ENCODE measurements at places on chromosomes 16 and 17.

DNA sequence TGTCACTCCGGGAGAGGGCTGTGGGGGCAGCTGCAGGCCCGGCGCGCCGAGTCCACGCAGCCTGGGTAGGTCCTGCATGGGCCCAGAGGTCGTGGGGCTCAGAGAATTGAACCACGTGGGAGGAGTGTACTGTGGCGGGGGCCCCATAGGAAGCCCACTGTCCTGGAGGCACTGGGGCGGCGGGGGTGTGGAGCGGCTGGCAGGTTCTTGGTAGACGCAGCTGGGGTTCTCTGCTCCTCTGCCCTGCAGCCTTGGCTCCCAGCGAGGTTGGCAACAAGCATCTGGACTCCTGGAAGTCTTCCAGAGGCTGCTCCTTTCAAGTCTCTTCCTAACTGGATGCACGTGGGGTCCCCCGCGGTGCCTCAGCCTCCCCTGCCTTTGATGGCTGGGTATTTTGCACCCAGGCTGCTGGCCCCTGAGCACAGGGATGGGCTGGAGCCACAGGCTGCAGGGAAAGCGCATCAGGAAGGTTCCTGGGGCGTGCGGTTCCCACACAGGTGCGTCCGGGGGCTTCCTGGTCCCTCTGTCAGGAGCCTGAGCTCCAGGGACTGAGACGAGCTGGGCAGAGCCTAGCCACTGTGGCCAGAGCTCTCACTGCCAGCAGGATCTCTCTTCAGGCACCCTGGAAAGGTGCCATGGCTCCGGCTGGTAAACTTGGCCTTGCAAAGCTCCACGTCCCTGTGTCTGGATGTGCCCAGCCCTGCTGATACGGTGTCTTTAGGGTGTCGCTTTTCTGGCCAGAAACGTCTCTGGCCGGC lies 9.3 kb downstream of the KCTD5 start:
- no peak for DNase-seq

GRCh38 chr16:50888486-50889261 lies 146.8 kb downstream of the CYLD start:
- no peak for DNase-seq

DNA sequence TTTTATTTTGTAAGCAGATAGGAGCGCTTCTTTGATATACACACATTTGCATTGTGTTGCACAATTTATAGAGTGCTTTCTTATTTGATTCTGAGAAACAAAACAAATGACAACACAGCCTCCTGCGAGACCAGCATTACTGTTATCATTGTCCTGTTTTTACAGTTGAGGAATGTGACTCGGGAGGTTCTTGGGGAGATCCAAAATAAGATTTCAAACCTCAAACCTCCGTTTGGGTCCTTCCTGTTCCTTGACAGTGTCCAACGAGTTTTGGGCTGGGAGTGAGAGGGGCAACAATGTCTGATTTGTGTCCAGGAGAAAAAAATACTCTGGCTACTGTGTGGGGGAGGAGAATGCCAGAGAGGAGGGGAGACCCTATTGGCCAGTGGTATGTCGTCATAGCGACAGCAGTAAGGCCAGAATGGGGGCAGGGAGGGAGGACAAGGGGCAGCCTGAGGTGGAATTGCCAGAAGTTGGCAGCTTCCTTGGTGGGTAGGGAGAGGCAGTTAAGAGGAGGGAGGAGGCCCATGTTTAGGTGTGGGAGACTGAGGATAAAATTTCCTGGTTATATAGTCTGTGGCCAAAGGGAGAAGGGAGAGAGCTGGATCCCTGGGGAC lies 45.5 kb downstream of the TMEM132E start:
- no peak for DNase-seq

DNA sequence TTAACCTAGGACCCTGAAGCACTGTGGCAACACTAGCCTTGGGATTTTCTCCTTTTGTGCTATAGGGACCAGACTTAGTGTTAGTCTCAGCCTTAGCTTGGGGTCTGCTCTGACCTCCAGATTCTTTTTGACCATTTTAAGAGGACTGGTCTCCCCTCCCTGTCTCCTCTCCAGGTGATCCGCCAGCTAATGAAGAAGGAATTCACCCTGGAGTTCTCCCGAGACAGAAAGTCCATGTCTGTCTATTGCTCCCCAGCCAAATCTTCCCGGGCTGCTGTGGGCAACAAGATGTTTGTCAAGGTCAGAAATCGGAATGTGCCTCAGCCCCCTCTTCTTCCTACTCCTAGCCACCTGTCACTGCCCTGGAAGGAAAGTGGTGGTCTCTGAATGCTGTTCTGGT lies 19.5 kb downstream of the ATP2A1 start:
- no peak for DNase-seq

GRCh38 chr16:67676939-67677338 lies 10.3 kb downstream of the C16orf86 start:
- DNase-seq, result no peak

- DNase-seq, result peak; percentile 70
Measured at GRCh38 chr17:49694847-49695697, 12.7 kb downstream of the SLC35B1 start.

DNA sequence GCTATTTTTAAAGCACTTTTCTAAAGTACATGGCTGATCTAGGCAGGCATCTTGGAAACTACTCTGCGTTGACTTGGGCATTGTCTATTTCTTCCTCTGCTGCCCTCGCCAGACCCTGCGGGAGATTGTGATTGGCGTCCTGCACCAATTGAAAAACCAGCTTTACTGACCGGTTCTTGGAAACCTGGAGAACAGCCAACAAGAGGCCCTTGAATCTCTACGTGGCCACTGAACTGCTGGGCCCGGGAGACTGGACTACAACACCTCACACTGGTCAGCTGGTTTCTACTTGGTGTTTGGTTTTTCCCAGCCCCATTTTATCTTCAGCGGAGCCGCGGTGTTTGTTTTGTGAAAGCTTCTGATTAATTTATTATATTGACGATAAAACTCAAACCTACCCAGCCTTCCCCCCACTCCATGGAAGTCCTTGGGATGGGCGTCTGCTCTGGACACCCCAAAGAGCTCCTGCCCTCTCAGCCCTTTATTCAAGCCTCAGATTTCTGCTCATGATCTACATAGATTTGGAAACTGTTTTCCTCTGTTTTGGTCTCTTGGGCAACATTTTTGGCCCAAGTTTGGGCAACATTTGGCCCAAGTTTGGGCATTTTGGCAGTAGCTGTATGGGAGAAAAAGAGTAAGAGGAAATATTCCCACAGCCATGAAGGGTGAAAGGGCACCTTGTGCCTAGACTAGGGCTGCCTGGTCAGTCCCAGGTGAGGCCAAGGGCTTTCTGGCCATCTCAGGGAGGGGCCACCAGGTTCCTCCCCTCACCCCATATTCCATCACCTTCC lies 4.7 kb downstream of the MLX start:
- DNase-seq, result no peak

DNA sequence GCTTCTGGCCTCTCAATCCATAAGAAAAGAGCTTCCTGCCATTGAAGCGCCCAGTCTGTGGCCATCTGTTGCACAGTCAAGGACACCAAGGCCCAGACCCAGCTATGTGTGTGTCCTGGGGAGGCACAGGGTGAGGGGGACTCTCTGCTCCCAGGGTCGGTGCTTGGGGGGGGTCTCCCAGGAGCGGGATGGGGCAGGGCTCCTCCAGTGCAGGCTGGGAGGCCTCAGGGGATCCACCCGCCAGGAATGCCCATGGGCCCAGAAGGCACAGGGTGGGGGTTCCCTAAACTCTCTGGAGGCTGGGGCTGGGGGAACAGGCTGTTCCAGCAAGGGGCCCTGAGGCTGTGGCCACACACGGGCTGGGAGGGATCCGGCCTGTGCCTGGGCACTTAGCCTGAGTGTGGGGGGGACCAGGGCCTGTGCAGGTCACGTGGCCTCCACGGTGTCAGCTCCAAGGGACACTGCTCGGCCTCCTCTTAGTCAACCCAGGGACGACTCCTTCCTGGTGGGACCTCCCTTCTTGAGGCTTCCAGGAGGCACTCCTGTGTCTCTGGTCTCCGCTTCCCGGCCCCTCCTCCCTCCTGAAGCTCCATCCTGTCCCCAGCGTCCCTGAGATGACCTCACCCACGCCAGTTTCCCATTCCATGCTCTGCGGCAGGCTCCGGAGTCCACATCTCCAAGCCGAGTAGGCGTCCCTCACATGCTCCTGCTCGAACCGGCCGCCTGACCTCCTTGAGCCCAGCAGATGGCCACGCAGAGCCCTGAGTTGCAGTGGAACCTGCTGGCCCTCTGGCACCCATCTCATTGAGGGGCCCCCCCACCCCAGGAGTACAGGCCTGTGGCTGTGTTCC lies 23.1 kb upstream of the BAHCC1 start:
- no peak for DNase-seq

DNA sequence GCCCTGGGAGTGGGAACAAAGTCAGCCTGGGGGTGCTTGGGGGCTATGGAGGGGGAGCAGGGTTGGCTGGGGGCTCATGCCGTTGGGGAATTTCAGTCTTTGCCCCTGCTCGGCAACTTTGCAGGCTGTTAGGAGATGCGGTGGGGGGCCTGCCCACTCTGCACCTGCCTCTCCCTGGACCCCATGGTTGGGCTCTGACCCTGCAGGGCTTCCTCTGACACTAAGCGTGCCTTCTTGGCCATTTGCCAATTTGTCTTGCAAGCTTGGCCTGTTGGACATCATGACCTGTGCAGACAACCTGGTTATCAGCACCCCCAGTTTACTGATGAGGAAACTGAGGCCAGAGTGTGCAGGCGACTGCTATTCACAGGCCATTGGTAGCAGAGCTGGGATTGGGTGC lies 14.6 kb downstream of the ADCY7 start:
- DNase-seq, result no peak

GRCh38 chr17:32777436-32777835 lies 99.5 kb downstream of the MYO1D start:
- no peak for DNase-seq

GRCh38 chr16:68113059-68113761 lies 28.0 kb downstream of the NFATC3 start:
- DNase-seq, result no peak

DNA sequence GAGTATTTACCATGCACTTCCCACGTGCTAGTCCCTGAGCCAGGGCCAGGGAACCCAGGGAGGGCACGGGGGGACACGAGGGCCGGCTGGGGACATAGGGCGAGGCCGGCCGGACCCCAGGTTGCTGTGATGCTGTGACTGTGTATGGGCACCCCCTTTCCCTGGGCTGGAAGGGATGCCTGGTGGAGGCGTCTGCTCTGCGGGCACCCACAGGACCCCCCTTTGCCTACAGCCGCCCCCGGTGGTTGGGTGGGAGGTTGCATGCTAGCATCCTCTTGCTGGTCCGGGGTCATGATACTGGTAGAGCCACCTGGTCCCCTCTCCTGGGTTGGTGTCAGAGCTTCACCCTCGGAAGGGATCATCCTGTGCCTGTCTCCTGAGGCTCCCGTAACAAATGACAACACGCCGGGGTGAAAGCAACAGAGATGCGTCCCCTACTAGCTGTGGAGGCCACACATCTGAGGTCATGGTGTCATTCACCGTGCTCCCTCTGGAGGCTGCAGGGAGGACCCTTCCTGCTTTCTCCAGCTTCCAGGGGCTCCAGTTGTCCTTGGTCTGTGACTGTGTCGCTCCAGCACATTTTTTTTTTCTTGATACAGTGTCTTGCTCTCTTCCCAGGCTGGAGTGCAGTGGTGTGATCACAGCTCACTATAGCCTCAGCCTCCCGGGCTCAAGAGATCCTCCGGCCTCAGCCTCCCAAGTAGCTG lies 3.1 kb upstream of the CIAO3 start:
- no peak for DNase-seq

- no peak for DNase-seq
Measured at GRCh38 chr17:14019186-14019956, 49.9 kb upstream of the COX10 start.

GRCh38 chr16:67258161-67258835 lies 9.5 kb downstream of the SLC9A5 start:
- peak; percentile 11 for DNase-seq

DNA sequence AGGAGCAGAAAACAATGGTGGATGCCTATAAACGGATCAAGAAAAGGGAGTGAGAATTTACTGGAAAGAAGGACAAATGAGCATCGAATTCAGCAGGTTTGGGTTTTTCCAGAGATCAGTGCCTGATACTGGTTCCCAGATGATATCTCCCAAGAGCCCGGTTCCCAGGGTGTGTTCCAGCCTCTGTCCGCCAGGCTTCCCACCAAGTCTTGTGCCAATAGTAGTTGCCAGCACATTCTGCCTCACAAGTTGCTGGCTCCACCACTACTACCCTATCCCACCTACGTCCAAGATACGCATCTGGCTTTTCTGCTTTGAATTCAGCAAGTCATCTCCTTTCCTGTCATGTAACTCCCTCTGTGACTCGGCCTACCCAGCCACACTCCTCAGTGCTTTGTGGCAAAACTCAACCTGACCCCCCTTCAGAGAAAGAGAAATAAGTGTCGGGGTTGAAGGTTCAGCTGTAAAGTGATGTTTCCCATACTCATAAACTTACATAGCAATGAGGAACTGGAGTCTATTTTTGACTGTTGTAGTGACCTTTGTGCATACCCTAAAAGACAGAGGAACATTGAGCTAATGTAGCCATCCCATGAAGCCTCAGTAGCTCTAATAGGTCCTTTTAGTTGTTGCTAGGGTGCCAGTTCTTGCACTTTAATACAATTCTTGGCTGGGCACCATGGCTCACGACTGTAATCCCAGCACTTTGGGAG lies 277.0 kb downstream of the IRX3 start:
- no peak for DNase-seq

DNA sequence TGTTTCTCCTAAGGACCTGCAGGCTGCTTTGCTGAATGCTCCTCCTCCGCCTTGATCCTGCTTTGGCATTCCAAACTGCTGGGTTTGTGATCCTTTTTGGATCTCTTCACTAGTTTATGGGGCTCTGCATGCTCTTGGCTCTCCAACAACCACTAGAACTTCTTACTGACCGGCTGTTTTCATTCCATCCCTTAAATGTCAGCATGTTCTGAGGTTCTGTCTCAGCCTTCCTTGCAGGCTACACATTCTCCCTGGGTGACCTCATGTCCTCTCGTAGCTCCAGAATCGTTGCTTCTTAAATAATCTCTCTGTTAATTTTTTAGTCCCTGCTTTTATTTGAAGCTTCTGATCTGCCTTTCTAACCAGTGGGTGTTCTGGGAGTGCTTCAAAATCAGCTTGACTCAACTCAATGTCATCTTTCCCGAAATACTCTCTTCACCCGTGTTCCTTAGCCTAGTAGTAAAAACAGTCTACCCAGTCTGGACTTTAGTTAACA lies 119.0 kb upstream of the HS3ST2 start:
- DNase-seq, result no peak

- DNase-seq, result no peak
Measured at GRCh38 chr17:82303944-82304808, 13.2 kb downstream of the CD7 start.

GRCh38 chr16:54370278-54371040 lies 83.9 kb upstream of the IRX3 start:
- DNase-seq, result no peak

DNA sequence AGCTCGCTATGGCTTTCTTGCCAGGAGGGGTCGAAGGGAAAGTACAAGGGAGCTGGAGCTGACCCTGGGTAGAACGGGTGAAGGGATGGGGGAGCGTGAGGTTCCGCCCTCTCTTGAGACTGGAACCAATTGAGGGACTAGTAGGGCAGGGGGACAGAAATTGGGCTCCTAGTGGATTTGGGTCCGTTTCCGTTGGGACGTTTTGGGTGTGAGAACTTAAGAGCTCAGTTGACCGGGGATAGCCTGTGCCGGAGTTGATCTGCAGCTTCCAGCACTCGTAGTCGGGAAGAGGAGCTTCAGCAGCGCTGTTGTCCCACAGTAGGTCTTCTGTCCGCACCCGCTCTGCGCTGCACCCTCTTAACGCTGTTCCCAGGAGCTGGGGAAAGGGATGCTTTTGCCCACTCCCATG lies 481 bp downstream of the CNTROB start:
- DNase-seq, result peak; percentile 49
